ENCODE measurements at places on chromosomes 16 and 17.

GRCh38 chr17:67478401-67479041 lies 101.4 kb downstream of the PITPNC1 start:
- peak; percentile 59 for DNase-seq

DNA sequence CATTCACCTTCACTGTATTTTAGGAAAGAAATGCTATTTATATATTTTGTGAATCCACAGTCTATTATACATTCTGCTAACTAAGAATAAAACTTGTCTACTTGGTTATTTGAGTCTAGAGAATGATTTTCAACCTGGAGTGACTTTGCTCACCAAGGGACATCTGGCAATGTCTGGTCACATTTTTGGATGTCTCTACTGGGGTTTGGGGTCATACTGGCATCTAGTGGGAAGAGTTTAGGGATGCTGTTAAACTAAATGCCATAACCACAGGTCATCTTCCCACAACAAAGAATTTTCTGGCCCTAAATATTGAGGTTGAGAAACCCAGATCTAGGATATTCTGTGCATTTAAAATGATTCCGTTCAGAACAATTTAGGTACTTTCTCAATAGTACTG lies 26.0 kb downstream of the KCNJ16 start:
- DNase-seq, result no peak

GRCh38 chr16:11562941-11563340 lies 23.8 kb downstream of the LITAF start:
- DNase-seq, result peak; percentile 37

DNA sequence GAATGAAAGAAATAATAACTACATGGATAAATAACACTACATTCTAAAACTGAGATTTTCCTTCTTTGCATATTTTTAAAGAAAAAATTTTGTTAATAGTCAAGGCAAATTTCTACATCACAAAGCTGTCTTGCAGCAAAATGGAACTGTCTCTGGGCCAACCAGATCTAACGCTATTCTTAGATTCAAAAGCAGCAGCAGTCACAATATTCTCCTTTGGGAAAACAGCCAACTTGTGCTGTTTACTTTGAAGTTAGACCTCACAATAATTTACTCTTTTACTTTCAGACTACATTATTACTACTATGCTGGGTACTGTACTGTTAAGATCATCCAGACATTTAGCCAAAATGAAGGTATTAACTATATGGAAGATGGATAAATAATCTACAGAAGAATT lies 189.1 kb downstream of the CEP112 start:
- no peak for DNase-seq

- no peak for DNase-seq
Measured at GRCh38 chr17:2931876-2932275, 131.5 kb downstream of the OR1D5 start.

DNA sequence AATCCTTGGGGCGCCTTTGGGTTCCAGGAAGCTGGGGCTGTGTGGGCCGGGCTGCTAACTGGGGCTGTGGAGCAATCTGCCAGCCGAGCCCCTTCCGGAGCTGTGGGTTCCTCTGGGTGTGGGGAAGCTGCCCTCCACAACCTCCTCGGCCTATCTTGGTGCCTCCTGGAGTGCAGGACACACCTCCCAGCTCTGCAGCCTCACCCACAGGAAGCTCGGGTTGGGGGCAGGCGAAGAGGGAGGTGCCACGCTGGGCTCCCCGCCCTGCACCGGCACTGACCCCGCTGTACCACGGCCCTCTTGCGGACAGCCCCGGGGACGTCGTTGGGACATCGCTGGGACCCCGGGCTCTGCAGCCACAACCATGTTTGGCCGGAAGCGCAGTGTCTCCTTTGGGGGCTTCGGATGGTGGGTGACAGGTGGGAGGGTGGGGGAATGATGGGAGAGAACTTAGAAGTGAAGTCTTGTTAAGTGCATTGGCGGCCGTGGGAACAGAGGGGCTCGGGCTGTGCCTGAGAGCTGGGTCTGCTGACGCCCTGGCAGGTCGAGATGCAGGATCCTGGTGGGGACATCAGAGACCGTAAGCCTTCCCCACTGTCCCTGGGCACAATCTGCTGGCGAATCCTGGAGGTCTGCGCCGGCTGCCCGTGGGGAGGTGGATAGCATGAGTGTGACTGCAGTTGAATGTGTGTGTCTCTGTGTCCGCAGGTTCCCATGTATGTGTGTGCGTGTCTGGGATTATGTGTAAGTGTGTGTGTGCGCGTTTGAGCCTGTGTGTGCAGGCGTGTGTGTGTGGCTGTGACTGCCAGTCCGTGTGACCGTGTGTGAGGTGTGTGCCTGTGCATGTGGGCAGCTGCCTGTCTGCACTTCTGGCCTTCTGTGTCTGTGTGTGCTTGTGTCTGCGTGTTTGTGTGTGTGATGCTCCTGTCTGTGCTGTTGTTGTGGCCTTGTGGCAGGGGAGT lies at the start of gene RAP1GAP2:
RAP1GAP2 (plus strand) TSS at position 275 of the 962 bp plus-strand sequence; CDS start at position 365, 90 bp downstream.
- DNase-seq, result peak; percentile 85

- DNase-seq, result no peak
Measured at GRCh38 chr17:58254803-58255202, 16.4 kb downstream of the LPO start.

DNA sequence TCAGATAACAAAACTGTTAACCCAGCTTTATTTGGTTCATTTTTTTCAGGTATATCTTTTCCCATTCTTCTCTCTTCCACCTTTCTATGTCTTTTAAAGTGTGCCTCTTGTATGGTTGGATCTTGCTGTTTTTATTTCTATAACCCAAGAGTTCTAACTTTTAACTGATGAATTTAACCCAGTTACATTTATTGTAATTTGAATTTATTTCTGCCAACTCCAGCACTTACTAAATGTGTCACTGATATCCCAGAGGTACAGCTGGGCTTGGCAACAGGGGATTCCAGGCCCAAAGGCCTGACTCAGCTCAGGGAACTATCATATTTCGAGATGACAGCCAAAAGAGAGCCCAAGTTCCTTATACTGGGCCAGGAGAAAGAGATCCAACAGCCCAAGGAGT lies 200.1 kb downstream of the GSG1L start:
- DNase-seq, result no peak

- DNase-seq, result no peak
Measured at GRCh38 chr16:85151603-85152413, 39.5 kb upstream of the CIBAR2 start.

- peak; percentile 57 for DNase-seq
Measured at GRCh38 chr17:28946239-28946638, 5.1 kb downstream of the PHF12 start.

- DNase-seq, result no peak
Measured at GRCh38 chr17:66287911-66288310, 14.5 kb upstream of the PRKCA start.

DNA sequence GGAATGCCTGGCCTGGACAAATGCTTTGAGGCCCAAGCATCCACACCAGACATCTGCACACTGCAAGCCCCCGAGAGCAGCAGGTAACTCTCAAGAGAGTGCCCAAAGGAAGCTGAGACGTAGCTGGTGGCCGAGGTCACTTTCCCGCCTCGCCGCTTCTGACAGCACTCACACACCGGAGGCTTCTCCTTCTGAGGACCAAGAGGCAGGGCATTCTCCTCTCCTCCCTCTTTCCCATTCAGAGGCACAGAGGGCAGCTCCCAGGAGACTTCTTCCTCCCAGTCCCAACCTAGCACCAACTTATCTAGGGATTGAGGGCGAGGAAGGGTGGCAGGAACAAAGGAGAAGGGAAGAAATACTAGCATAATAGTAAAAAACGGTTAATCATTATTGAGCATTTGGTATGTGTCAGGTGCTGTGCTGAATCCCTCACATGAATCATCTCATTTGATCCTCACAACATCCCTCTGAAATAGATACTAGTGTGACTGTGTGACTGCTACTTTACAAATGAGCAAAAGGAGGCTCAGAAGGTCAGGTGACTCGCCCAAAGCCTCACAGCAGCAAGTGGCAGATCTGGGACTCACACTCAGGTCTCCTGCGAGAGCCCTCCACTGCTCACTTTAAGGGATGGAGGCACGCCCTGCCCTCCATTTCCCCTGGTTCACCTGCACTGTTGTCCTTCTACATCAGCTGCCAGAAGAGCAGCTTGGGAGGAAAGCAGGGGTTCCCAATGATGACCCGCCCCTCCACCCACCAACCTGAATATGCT lies 41.8 kb downstream of the MYO18A start:
- DNase-seq, result no peak

DNA sequence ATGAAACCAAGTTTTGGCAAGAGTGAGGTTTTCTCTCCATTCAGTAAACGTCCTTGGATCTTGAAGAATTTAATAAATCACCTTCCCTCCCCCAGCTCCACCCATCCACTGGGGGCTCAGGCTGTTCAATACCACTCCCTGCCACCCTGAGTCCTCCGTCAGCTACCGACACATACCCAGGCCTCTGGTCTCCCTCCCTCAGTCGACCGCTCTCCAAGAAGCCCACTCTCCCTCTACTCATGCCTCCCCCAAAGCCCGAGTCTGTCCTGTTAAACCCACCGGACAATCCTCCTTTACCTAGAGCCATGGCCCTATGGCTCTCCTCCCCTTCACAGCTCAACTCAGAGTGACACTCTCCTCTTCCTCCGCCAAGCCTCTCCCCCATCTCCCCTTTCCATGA lies 19.7 kb upstream of the SLC4A1 start:
- no peak for DNase-seq

GRCh38 chr17:83173914-83174361 lies 94.5 kb downstream of the METRNL start:
- DNase-seq, result peak; percentile 9

DNA sequence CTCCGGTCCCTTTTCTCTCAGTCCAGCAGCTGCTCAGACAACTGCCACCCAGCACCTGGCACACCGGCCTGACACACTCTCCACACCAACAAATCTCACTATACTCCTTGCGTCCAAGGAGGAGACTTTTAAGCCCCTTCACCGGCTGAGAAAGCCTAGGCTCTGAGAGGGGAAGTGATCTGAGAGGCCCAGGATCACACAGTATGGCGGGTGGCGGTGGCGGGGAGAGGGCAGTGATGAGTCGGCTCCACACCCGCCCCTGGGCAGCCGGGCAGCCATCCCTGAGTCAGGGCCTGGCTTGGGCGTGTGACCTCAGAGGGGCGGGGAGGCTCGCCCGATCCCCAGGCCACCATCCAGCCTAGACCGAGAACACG lies 569 bp downstream of the FLII start:
- peak; percentile 39 for DNase-seq

DNA sequence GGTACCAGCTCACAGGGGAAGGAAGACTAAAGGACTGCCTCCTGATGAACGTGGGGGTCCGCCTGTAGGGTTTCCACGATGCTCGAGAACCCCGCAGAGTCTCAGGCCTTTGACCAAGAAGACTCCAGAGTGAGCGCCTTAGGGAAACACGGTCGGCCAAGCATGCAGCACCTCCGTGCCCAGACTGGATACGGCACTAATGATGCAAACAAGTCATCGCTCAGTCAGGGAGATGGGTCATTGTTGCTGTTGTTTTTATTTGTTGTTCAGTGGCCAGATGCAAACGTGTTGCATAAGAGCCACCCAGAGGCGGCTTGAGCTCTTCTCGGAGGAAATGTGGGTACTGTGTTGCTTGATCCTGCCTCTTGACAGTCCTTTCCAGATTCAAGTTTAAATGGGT lies 19.3 kb upstream of the RBFOX3 start:
- no peak for DNase-seq

- DNase-seq, result peak; percentile 79
Measured at GRCh38 chr17:78176548-78177025, 8.2 kb downstream of the SYNGR2 start.

GRCh38 chr17:1521086-1521640 lies 4.8 kb upstream of the INPP5K start:
- no peak for DNase-seq

DNA sequence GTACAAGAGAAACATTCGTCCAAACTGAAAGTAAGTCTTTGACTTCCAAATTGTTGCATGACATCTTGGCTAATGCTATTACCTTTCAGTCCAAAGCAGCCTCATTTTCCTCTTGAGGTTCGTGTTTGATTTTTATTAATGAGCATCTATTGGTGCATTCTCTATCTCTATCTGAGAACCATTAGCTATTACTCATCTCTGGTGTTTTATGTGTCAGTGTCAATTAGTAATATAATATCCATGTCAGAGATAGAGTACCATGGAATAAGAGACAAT lies 388.1 kb upstream of the GOT2 start:
- no peak for DNase-seq

GRCh38 chr16:50593410-50594150 lies 45.4 kb downstream of the NKD1 start:
- DNase-seq, result no peak

- DNase-seq, result no peak
Measured at GRCh38 chr17:30788918-30789317, 35.6 kb downstream of the CRLF3 start.

GRCh38 chr16:30121741-30122571 lies 1.1 kb downstream of the MAPK3 start:
- no peak for DNase-seq

DNA sequence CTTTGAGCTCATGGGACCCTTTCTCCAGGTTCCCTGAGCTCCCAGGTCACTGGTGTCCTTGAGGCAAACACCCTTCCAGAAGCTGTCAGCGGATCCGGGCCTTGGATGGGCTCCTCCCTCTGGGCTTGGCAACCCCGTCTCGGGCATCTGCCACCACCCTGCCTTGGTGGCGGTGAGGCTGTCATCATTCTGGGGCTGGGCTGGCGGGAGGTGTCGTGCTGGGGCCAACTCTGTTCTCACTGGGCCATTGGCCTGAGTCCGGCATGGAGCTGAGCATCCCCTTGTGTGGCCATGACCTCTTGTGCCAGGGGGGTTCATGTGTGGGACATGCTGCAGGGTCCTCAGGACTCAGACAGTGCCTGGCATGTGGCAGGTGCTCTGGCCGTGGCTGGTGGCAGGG lies 197.6 kb downstream of the LAT start:
- DNase-seq, result no peak

GRCh38 chr16:87391324-87391949 lies 699 bp upstream of the MAP1LC3B start:
- DNase-seq, result no peak

- no peak for DNase-seq
Measured at GRCh38 chr16:50261160-50261706, 5.1 kb upstream of the ADCY7 start.

DNA sequence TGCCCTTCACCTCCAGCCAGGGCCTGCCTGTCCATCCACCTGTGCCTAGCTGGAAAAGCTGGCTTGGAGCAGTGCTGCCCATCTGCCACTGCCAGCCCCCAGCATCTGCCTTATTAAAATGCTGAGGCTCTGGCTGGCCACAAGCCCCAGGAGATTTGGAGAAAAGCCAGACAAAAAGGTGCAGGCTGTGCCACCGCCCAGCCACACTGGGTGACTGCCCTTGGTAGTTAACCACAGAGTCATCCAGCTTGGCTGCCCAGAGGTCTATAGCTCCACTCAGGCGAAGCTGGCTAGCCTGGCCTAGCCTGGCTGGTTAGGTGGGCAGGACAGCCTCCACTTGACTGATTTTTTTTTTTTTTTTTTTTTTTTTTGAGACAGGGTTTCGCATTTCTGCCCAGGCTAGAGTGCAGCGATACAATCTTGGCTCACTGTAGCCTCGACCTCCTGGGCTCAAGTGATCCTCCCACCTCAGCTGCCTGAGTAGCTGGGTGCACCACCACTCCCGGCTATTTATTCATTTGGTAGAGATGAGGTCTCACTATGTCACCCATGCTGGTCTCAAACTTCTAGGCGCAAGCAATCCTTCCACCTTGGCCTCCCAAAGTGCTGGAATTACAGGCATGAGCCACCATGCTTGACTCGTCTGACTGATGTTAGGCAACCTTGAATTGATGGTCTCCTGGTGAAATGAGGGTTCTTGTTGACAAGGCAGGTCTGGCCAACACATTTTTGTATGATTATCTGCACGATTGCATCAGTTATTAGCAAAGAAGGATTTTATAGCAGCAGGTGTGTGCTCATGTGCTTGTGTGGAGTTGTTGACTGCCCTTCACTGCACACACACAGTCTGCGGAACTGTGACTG lies 103.8 kb downstream of the RAB11FIP4 start:
- no peak for DNase-seq

GRCh38 chr17:55652114-55652823 lies 70.4 kb downstream of the TMEM100 start:
- no peak for DNase-seq

- no peak for DNase-seq
Measured at GRCh38 chr17:57971572-57971971, 16.4 kb upstream of the CUEDC1 start.
